ENCODE measurements at places on chromosomes 3 and 15. TPM values are rescaled to one million over a fixed set of nuclear protein-coding genes. Genes with fewer than 3 reads are reported as not detected.

SMCO1 gene
- total RNA-seq = not detected

RAB6B gene
- total RNA-seq = 2.8 TPM

DNA sequence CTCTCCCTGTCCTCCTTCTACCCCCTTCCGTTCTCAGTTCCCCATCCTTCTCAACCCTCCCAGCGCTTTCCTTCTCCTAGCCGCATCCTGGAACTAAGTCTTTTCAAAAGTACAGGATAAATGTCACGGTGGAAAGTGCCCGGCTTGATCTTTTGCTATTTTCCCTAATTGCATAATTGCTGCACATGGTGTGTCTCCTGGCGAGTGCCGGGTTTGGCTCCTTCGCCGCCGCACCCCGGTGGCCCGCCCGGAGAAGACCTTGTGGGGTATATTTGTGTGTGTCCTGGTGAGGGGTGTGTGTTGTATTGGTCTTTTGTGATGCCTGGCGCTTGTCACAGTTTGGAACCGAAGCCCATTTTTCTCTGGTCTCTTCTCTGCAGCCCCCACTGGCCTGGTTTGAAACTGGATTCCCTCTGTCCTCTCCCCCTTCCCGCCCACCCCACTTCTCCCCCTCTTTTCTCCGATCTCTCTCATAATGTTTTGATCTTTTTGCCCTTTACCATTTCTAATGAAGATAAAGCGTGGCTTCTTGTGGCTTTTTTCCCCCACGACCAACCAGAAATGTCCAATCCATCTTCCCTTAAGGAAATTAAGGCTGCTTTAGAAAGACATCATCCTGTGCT is 692 bp downstream of the UBE2E2 start:
- no peak for DNase-seq

GRCh38 chr15:76354823-76355440 is 18.4 kb downstream of the ISL2 start:
- DNase-seq = no peak

- peak; percentile 96 for DNase-seq
These were observed 413.0 kb downstream of the RBMS3 start for GRCh38 chr3:29693863-29694262.

DNA sequence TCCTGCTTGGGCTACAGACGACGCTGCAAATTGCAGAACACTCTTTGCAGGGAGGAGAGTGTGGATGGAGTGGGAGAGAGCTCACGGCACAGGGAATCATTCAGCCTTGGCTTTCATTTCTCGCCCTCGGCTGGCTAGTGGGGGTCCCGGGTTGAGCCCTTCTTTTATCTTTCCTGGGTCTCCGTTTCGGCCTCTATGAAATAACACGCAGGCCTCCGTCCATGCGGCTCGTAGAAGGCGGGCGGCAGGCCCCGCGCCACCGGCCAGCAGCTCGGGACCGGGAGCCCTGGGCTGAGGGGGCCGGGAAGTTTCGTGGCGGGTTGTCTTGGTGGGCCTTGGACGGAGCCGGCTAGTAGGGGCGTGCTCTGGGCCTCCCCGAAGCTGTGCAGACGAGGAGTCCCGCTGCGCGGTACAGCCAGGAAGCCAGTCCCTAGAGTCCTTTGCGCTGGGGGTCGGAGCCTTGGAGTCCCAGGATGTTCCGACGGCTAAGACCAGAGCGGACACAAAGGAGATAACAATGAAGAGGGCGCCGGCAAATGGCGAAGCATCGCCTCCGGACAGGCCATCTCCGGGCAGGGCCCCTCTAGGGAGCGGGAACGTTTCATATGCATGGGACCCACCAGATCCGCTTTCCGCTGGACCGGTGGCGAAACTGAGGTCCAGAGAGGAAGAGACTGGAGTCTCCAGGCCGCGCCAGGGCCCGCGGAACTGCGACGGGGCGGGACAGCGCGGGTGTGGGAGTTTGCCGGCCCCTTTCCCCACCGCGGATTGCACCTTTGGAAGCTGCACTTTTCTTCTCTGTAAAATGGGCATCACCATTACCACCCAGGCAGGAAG is 4.3 kb downstream of the RNU6-1 start:
- no peak for DNase-seq

DNA sequence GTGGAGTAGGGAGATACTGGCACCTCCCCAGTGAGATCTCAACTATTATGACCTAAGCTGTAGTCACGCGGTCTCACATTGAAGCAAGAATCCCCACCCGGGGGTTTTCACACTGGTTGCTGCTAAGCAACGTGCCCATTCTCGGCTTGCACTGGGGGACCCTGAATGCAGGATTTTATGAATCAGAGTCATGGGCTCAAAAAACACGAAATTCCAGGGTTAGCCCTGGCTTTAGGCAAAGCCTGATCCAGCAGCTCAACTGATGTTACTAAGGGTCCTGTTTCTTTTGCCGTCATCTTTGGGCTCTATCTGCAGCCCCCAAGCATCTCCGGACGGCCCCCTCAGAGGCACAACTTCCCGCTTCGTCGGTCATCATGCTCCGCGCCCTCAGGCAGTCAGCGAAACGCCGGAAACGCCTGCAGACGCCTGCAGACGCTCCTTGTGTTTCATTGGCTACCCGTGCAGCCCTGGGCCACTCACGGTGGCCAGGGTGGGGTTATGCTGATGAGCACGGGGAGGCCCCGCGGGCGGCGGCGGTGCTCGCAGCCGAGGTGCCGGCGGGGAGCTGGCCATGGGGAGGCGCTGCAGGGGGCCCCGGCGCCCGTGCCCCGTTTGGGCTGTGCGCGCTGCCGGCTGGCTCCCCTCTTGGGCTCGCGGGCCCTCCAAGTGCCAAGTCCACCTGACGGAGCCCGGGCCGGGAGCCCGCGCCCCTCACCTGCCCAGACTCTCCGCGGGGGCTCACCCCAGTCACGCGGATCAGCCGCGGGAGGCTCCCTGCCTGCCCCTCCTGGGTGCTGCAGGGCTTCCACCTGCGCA is 25.8 kb downstream of the EFCC1 start:
- peak; percentile 38 for DNase-seq

- no peak for DNase-seq
These were observed 303.5 kb upstream of the TPM1 start for GRCh38 chr15:62739082-62739481.

GRCh38 chr3:50378024-50378423 is 18.7 kb upstream of the TMEM115 start:
- DNase-seq = no peak

DNA sequence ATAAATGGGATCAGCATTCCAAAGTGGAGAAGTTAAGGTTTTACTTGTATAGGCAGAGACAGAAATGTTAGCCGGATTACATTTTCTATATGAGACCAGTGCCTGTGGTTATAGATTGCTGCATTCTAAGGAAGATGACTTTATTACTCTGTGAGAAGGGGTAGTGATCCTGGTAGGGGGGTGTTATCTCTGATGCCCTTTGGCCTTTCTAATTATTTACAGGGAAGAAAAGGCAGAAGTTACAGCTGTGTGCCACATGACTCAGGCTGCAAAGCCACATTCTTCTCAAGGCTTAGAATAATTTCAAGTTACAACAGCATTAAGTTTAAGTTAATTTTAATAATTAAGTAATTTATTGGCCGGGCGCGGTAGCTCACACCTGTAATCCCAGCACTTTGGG is 2.2 kb upstream of the TMC3 start:
- no peak for DNase-seq

- DNase-seq = no peak
These were observed 82.5 kb downstream of the STT3B start for GRCh38 chr3:31615071-31615875.

- DNase-seq = no peak
These were observed 9.8 kb upstream of the TNK2 start for GRCh38 chr3:195918176-195918575.

DNA sequence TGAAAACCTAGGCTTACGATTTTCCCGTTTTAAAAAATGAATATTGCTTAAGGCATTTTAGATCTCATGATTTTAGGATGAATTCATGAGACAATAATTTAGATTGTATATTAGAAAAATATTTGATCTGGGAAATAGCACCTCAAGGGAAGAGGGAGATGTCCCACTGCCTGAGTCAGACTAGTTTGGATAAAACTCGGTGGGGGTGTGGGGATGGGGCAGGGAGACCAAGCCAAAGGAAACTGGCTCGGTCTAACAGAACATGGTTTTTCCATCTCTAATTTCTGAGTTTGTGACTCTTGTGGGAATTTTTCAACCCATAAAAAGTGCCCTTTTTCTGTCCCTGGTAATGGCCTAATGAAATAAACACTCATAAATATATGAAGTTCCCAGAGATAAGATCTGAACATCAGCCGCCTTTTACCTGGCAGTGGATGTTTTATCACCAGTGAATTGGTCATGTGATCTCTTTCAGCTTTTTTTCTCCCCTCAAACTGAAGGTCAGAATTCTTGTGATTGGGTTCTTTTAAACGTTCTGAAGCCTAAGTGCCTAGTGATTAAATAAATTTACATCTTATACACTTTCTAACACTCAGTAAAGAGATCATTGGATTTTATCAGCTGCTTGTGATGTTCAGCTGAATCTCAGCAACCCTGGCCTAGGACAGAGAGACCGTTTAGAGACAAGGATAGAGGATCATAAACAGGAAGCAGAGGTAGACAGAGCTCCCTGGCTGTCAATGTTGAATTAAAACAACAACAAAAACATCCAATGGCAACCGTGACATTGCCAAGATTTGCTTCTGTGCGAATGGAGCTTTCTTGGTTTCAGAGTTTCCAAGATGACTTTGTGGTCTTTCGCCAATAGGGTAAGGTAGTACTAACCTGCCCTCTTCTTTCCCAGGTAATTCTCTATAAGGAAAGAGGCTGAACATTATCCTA is 1038.2 kb downstream of the MCTP2 start:
- no peak for DNase-seq

DNA sequence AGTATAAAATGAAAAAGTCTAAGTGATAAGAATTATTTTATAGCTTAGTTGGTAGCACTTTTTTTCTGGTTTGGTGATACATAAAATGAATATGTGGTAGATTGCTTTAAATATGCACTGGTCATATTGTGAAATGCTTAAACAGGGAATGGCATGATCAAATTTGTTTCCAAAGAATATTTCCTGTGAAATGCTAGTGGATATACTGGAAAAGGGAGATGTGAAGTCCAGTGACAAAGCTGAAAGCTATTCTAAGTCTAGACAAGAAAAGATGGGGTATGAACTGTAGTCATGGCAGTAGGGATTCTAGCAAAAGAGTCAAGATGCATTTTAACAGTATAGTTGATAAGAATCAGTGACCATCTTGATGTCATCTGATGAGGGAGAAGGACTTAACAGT is 98.9 kb upstream of the MME start:
- DNase-seq = no peak

GRCh38 chr3:189655617-189656016 is 24.4 kb downstream of the TP63 start:
- no peak for DNase-seq

DNA sequence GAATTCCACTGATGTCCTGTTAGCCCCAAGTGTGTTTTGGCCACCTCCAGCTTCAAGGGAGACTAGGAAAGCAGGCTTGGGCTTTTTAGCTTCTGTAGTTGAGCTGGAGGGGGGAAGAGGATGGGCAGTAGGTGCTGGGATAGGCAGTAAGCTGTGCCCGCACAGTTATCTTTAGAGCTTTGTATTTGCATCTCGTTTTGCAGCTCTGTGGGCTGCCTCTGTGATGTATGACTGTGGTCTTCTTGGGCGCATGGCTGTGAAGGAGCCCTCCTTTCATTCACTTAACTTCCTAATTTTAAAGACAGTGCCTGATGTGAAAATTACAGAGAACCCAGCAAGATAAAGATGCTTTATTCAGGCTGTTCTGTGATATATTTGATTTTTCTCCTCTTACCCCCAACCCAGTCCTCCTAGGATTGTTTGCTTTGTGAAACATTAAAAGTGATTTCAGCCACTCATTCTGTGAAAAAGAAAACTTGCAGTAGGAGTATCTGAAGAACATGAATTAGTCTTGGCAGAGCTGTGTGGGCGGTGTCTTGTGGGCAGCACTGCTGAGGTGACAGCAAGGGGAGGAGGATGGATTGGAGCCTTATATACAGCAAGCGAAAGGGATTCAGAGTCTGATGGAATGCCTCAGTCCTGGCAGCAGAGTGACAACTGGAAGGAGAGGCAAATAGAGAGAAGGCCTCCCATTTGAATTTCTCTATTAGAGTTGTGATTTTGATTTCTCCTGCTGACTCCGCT is 74.3 kb downstream of the LARS2 start:
- no peak for DNase-seq

GRCh38 chr3:134315286-134316106 is 58.8 kb downstream of the AMOTL2 start:
- DNase-seq = no peak

- no peak for DNase-seq
These were observed 126.0 kb upstream of the UBE2E2 start for GRCh38 chr3:23077126-23077525.

All from epithelial cell of proximal tubule (primary cell).